ENCODE measurements at places on chromosomes 4 and X.
A peak's percentile ranks its signal among the peaks of the same experiment; 100 is the strongest.

- DNase-seq: no peak
Measured at GRCh38 chr4:176413171-176413570, 93.4 kb downstream of the SPCS3 start.

- no peak for DNase-seq
Measured at GRCh38 chr4:31089815-31090214, 369.6 kb downstream of the PCDH7 start.

DNA sequence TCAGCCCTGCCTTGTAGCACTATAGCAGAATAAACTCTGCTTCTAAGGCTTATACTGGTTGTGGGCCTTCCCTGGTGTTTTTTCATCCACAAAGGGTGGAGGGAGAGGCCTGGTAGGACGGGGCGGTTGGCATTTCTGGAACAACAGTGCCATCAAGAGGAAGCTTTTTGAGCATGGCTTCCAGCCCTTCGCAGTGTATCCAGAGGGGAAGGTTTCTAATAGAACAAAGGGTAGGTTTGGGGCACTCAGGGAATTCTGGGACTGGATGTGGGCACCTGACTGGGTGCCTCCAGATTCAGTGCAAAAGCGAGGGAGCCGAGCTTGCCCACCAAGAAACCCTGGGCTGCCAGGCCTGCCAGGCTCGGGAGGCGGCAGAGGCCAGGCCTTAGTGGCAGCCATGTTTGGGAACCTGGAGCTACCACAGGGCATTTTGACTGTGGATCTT, 229.6 kb upstream of the AGTR2 start:
- no peak for DNase-seq

DNA sequence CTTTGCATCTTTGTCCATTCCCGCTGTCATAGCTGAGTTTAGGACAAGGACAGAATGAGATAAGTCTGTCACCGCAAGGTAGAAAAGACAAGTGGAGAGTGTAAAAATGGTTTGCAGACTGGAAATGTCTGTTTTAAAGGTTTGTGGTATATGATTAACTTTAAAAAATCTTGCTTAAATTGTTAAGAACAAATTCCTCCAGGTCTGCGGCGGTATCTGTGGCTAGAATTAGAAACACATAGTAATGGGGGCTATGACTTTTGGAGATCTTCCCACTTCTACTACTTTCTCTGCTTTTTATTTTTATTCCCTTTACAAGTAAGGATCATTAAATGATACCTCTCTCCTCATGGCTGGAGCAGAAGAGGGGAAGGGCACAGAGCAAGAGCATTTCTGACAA, 92.2 kb downstream of the MID1IP1 start:
- no peak for DNase-seq

GRCh38 chrX:153181822-153182221, 2.7 kb downstream of the MAGEA1 start:
- DNase-seq: no peak

DNA sequence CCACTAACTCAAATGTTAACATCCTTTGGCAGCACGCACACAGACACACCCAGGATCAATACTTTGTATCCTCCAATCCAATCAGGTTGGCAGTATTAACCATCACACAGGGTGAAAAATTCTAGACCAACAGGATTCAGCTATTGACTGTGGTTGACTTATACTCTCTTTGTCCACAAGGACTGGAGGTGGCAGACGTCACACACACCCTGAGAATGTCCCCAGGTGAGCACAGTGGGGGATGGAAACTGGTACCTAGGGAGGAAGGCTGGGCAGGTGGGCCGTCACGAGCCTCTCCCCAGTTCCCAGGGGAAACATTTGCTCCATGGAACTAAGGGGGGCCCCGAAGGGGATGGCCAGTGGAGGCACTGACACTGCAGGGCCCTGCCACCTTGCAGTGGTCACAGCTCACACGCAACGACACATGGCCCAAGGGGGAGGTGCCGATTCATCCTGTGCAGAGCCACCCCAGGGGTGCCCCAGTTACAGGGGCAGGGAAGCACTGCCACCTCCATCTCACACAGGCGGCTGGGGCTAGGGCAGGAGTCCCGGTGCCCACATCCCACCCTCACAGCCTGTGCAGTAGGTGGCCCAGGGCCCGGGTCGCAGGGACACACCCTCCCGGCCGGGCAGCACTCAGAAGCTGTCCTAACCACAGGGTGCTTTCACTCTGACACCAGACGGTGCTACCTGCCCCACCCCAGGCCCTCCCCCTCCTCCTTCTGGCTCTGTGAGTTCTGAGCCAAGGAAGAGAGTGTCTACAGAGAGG, 17.4 kb downstream of the ZFYVE28 start:
- no peak for DNase-seq

GRCh38 chrX:24149351-24150050, at the start of gene ZFX:
TSS of gene ZFX (plus strand) at chrX:24149729. CDS start at chrX:24172743, 23,014 bp downstream.
- DNase-seq: peak; percentile 58

DNA sequence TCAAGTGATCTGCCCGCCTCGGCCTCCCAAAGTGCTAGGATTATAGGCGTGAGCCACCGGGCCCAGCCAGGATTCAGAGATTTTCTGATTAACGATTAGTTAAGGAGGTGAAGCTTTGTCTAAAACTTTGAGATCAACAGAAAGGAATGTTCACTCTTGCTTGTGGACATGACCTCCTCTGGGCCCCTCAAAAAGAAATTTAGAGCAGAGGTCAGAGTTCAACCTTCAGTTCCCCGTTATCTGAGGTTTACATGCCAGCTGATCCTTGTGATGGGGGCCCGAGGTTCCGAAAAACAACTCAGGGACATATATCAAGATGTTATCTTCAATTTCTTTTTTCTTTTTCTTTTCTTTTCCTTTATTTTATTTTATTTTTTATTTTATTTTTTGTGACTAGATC, 54.6 kb downstream of the DDX3X start:
- DNase-seq: no peak

GRCh38 chr4:119841361-119841760, 212.8 kb upstream of the PDE5A start:
- DNase-seq: no peak

- no peak for DNase-seq
Measured at GRCh38 chrX:47583240-47583861, 1.1 kb downstream of the TIMP1 start.

- DNase-seq: no peak
Measured at GRCh38 chrX:140724309-140724708, 14.8 kb downstream of the LINC00632 start.

DNA sequence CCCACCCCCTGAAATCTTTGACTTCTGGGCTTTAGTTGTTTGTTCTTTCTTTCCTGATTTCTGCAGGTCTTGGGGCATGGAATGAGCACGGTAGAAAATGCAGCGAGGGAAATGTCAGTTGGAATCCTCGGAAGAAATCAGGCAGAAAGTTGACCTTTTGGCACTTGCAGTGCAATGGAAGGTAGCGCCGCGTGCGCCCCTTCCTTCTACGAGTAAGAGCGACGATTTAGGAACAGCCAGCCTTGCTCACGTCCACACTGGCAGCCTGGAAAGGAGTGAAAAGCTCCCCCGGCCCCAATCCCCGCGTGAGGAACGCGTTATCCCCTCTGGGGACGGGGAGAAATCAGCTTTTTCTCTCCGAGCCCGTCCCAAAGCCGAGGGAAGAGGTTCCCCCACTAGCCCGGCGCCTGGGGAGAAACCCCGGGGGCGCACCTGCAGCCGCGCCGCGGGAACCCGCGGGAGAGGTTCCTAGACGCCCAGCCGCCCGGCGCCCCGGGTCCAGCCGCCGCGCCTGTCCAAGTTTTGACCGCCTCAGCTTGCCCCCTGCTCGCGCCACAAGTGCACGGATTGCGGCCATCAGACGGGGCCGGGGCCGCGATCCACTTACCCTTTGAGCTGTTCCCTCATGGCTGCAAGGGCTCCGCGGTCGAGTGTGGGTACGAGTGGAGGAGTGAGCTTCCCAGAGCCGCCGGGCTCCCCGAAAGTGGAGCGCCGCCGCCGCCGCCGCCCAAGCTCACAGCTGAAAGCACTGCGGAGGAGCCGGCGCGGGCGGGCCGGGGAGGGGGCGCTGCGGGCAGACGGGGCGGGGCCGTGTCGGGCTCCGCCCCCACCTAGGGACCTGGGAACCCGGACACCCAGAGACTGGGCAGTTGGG, 194.6 kb upstream of the FTHL17 start:
- no peak for DNase-seq

DNA sequence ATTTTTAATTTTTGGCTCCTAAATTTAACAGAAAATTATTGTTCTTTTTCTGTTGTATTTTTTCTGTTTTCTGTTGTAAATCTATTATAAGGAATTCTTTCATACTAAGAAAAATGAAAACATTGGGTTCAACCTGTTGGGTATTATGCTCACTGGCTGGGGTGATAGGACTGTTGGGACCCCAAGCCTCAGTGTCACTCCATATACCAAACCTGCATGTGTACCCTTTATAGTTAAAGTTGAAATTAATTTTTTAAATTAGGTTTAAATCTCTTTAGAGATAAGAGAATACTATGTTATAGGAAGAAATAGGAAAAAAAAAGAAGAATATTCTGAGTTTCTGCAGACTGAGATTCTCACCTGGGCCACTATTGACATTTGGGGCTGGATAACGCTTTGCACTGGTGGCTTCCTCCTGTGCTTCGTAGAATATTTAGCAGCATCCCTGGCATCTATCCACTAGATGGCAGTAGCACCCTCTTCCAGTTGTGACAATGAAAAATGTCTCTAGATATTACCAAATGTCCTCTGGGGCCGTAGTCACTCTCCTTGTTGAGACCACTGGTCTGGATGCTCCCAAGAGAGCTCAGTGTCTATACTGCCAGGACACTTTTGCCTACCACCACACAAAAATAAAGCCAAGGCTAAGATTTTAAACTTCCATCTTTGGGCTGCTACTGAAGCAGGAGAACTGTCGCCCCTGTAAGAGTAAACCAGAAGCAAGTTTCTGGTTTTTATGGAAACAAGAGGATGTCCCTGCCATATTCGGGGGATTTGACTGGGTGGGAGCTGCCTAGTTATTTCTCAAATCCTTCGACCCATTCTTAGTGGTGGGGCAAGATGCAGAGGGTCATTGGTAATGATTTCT, 22.4 kb upstream of the CLTRN start:
- peak; percentile 4 for DNase-seq

DNA sequence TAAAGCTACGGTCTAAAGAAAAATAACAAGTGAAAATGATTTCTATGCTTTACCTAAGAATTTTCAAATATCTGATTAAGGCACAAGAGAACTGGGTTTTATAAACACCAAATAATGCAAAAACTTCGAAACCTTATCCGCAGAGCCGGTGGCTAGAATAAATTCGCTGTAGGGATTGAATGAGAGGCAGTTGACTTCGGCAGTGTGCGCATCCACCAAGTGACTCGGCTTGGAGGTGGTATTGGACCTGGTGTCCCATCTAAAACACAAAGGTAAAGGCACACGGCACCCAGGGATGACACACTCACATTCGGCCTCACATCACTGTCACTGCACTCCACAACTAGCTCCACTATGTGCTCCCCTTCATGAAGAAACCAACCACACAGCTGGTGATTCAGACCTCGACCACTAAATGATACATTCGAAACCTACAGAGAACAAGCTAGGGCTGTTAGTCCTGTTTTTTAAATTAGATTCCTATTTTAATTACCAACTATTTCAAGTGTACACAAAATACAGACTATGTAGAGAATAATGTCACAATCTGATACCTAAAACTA, 17.5 kb downstream of the RBBP7 start:
- DNase-seq: no peak

DNA sequence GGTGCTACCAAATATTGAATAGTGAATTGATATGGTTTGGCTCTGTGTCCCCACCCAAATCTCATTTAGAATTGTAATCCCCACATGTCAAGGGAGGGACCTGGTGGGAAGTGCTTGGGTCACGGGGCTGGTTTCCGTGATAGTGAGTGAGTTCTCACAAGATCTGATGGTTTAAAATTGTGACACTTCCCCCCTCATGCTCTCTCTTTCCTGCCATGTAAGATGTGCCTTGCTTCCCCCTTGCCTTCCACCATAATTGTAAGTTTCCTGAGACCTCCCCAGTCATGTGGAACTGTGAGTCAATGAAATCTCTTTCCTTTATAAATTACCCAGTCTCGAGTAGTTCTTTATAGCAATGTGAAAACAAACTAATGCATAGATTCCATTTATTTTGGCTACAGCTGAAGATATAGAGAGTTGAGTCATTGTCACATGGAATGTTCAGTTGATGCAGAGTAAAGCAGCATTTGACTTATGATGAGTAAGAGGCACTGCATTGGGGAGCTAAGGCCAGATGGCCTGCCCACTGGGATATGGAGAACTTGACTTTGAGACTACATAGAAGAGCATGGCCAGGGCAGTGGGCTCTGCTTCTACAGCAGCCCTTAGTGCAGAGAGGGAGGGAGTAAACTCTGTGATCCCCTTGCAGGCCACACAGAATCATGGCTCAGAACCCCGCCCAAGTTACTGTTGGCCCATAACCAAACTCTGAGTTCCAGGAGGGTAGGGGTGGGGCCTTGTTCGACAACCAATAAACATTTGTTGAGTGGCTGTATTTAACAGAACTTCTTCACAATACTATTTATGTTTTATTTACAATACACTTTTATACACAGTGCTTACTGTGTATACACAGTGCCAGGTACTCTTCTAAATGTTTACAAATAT, 34.2 kb downstream of the RAI2 start:
- DNase-seq: no peak

DNA sequence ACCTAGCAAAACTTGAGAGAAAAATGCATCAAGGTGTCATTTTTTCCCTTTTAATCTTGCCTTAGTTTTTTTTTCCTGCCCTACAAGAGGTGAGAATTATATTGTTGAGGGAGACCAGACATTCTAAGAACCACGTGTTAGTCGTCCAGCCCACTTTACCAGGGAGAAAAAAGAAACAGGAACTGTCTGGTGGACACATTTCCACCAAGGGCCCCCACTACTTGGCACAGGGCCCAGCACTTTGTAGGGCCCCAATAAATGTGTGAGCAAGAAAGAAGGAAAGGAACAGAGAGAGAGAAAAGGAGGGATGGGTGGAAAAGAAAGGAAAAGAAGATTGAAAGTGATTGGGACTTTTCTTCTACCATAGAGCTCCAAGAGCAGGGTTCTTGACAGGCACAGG, 3.9 kb upstream of the EGFL6 start:
- no peak for DNase-seq

Data from activated T-helper 1 cell treated with anti-CD3 and anti-CD28 coated beads, Interleukin-2, amount 50 U/mL, for 16 hours (primary cell).